ENCODE measurements at places on chromosomes 1 and 21.
A peak's percentile ranks its signal among the peaks of the same experiment; 100 is the strongest.

DNA sequence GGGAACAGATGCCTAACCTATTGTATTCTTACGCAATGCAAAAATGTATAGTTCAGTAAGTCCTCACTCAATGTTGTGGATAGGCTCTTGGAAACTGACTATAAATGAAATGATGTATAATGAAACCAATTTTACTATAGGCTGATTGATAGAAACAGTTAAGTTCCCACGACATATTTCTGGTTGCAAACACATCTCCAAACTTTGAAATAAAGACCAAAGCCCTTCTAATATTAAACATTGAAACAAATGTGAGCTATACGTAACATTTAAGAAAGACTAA, 29.1 kb downstream of the MAP3K21 start:
- no peak for DNase-seq

GRCh38 chr21:31893851-31894415, 21.1 kb downstream of the HUNK start:
- no peak for DNase-seq

DNA sequence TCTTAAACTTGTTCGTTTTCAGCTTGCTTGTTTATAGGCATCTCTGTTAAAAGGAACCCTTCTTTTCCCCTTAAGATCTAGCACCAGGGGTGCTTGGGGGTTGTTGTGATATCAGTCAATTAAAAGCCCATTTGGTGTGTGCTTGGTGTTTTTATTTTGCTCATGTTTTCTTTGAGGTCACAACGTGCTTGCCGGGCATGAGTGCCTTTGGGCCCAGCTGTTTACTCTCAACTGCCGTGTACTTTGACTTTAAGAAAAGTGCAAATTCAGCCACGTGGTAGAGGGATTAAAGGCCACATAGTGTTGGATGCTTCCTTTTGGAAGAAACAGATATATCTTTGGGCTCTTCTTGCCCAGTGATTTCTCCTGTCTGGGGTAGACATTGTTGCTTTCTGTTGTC, 10.5 kb downstream of the ARID1A start:
- no peak for DNase-seq

DNA sequence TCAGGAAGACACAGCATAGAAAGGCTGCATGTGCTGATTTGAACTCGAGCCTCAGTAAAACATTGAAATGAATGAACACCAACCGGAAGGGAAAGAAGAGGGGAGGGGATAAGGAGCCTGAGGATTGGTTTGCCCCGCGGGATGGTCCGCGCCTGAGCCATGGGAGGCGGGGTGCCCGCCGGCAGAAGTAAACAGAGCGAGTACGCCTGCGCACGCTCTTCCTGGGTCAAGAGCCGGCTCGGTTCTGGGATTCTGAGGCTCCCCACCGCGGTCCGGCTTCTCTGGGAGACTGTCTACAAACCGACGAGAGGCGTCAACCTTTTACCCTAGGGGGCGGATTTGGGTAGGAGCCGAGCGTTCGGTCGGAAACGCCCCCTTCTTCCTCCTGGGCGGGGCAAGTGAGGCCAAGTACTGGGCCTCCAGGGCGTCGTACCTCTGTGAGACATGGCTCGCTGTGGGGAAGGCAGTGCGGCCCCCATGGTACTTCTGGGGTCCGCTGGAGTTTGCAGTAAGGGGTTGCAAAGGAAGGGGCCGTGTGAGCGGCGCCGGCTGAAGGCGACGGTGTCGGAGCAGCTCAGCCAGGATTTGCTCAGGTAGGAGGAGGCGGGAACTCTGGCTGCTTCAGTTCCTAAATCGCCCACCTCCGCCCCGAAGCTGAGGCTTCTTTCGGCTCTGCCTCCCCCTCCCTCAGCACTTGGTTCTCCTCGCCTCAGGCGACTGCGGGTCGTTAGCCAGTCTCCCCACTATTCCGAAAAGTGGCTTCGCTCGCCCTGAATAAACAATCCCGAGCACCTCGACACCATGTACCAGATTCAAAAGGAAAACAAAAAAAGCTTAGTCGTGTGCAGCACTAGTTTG, at the start of gene BTBD8:
BTBD8 (plus strand) TSS at position 218 of the 858 bp plus-strand sequence; CDS start at position 445, 227 bp downstream.
- peak; percentile 86 for DNase-seq

DNA sequence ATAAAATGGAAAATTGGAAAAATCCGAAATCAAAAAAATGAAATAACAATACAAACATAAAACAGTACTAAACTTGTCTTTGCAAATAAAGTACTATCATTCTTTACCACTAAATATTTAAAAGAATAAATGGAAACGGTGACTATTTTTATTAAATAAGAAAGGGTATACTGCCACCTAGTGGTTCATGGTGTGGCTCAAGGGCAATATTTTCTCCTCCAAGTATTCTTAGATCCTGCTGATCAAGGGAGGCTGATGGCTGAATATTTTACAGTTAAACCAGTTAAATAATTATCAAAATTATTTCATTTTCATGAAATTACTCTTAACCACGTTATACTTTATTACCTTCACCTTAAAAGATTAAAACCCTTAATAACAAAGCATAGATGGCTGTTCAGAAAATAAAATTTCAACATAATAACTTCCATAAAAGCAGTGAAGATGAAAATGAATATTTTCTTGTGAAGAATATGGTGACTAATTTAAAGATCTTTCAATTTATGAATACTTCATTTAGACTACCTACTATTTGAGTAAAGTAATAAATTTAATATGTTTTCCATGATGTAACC, 1793.9 kb downstream of the NCAM2 start:
- DNase-seq: no peak

GRCh38 chr1:24297852-24298232, 21.3 kb upstream of the GRHL3 start:
- DNase-seq: no peak

- no peak for DNase-seq
Observed at GRCh38 chr1:206814716-206815341, 42.5 kb upstream of the IL10 start.

DNA sequence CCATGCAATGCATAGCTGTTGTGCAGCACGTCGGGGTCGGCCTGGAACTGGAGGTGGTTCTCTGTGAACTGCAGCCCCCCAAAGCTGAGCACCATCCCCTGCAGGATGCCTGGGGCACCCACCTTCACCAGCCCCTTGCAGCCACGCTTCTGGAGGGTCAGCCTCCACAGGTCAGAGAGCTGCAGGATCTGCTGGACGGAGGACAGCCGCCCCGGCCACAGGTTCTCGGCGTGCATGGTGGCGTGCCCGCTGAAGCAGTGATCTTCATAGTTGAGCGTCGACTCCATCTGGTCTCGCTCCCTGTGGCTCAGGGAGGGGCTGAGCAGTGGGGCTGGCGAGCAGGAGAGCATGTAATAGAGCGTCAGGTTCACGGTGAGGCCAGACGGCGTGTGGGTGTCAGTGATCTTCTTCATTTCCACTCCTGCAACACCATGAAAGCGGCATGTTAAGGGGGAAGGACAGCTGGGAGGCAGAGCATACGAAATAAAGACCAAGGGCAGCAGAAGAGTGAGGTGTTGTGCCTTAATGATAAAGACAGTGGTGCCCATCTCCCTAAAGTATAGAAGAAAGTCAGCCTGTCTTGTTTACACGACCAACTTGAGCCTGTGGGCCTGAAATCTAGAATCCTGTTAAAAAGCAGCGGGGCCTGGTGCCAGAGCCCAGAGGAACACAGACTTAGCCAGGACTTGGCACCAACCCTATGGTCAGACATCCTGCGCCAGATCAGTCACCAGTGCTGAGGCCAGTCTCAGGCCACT, 3.0 kb downstream of the KIAA2013 start:
- no peak for DNase-seq

DNA sequence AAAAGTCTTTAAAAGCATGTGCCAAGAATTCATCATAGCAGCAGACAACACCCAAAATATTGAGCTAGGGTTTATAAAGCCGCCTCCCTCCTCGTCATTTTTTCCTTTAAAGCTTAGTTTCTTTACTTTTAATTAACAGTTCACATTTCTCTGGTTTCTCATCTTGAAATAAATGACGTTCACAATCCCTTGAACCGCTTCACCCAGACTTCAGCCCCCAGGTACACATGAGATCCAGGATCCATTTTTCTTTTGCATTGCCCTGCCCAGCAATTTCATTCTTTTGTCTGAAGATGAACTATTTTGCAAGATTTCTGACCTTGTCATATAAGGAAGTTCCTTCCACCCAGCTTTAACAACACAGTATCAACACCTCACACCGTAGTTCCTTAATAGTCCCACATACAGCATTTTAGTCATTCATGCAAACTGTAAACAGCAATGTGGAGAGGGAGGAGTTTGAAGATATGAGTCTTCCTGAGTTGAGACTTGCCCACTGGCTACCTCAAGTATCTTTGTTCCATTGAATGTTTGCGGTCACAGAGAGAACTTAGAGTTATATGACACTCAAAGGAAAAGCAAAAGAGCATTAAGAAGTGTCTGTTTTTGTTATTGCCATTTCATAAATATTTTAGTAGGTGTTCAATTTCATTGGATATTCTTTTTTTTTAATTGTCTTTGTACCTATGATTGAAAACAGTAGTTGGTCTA, 35.3 kb upstream of the CACYBP start:
- peak; percentile 19 for DNase-seq

Measured in stimulated activated naive CD8-positive, alpha-beta T cell treated with anti-CD3 and anti-CD28 coated beads, Interleukin-15, amount 100 ng/mL, for 72 hours (primary cell).